AG09319 (cell line): ENCODE measurements at places on chromosomes 1 and 21.

DNA sequence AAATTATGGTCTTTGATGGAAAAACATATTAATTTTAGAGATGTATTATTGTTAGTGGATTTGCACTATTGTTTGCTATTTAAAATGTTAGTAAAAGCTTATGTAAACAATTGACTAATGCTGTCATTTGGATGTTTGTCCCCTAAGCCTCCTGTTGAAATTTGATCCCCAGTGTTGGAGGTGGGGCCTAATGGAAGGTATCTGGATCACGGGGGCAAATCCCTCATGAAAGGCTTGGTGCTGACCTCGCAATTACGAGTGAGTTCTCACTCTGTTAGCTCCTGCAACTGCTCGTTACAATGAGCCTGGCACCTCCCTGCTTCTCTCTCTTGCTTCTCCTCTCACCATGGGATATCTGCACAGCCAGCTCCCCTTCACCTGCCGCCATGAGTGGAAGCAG lies 14.3 kb downstream of the TMEM35B start:
- no peak for DNase-seq

DNA sequence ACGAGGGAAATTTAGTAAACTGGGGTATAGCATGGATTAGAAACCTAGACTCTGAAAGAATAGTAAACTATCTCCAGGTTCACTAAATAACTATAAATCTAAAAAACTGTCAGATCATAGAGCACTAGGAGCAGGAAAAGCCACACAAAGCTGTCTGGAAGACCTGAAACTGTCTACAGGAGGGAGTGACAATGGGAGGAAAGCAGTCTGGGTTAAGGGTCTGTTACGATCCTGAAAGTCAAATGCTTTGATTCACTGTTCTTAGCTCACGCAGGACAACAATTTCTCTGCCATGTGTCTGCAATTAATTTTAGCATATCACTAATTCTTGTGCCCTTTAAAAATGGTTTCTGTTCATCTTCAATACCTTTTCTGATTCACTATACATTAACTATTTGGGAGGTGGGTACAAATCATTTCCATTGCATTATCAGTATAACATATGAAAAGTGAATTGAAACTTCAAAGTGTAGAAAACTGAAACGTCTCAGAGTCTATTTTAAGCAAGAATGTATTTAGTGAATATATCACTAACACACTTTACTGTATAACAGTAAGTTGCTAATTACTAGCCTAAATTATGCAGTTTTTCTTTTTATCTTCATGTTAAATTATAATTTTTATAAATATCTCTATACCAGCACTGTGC lies 18.4 kb downstream of the CEP170 start:
- no peak for DNase-seq

GRCh38 chr21:46618738-46619379 lies 14.0 kb upstream of the S100B start:
- no peak for DNase-seq

DNA sequence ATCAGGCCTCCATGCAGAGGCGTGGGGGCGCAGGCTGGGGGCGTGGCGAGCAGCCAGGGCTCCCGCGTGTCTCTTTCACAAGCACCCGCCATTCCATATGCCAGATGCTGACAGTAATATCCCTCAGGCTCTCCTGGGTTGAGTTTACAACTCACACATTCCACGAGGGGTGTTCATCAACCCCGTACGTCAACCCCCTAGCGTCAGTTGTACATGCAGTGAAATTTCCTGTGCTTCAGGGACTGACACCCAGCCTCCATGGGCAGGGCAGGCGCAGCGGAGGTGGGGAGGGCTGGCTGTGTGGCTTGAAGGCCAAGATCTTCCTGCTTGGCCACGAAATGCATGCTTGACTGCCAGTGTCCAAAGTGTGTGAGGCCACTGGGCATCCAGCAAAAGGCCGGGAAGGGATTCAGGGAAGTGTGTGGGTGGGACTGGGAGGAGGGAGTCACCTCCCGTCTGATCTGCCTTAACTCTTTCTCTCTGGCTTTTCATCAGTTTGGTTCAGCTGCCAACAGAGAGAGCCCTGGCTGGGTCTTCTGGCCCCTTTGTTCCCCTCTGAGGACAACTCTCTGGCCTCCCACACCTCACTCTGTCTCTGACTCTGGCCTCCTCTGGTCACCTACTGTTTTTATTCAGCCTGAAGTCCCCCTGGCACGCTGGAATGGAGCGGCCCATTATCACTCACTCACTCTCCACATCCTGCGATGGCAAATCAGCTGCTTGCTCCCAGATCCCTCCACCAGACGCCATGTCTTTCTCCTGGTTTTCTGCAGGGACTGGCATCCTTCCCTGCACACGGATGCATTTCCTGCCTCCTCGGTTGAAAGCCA lies 33.8 kb downstream of the CLIC6 start:
- DNase-seq = peak; percentile 90

DNA sequence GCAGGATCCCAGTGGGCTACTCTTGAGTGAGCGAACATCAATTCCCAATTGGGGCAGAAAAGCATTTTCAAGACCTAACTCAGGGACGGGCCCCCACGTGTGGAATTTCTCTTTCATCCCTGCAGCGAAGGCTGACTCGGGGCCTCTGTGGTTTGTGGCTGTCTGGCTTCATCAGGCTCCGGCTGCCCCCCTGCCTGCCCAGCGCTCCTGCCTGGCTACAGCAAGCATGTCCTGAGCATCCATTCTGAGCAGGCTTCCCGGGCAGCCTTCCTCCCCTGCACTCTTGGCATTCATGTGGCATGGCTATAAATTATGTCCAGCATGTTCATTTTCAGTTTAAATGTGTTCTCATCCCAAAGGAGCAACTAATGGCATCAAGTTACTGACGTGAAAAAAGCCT lies 588.1 kb downstream of the KIF26B start:
- DNase-seq = no peak

DNA sequence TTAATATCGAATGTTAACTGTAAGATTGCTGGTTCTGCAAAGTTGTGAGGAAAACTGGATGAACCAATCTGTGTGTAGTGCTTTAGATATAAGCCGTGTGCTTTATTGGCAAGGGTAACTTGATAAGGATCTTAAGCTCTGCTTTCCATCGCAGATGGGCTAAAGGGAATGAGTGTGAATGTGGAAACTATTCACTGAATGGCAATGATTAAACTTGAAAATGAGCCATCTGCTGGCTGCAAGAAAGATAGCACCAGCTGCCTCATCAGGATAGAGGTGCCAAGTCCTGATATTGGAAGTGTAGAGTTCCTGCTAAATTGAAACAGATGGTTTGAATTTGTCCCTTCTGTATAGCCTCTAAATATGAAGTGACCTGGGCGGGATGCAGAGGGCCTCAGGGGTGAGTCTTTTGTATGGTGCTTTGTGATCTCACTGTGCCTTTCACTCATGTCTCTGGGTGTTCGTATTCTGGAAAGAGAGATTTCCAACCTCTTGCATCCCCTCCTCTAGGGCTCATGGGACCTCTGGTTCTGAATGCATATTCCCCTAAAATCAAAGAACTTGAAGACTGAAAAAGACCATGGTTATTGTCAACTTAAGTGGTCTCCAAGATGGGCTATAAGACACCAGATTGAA lies 9.2 kb downstream of the FCRL3 start:
- no peak for DNase-seq
